ENCODE measurements at places on chromosomes 5 and 9.
A peak's percentile ranks its signal among the peaks of the same experiment; 100 is the strongest.

DNA sequence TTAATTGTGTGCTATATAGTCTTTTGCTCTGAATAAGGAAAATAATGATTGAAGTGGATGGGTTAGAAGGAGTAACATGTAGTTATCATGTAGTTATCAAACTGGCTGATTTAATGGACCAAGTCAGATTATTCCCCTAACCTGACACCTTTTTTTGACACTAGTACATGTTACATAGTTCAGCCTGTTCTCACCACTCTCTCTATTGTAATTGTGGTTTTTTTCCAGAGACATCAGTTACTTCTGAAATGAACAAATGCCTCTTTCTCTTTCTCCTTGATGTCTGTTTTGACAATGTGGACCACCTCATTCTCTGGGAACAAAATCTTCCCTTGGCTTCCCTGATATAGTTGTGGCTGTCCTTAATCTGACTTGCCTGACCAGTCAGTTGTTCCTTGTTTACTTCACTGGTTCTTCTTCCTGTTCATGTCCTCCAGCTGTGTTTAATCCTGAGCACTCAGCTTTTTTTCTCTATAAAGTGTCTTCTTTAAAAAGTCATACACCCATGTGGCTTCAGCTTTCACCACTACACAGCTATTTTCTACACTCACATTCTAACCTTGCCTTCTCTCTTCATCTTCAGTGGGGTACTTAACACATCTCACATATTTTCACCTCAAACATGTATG is 243.4 kb downstream of the ARRDC3 start:
- no peak overlapping the region for H3K4me3 ChIP-seq
- DNase-seq = no peak
- no peaks in the 10 kb centered on the region for H3K36me3 ChIP-seq
- H3K27ac ChIP-seq = peak overlapping the region; percentile 20
- H3K27me3 ChIP-seq = no peaks in the 10 kb centered on the region
- H3K4me1 ChIP-seq = no peaks in the 10 kb centered on the region

- H3K4me1 ChIP-seq = no peaks in the 10 kb centered on the region
- DNase-seq = no peak
- no peaks in the 10 kb centered on the region for H3K27me3 ChIP-seq
- no peaks in the 10 kb centered on the region for H3K36me3 ChIP-seq
- H3K27ac ChIP-seq = no peak overlapping the region
These were observed 125.5 kb upstream of the FAM174A start for GRCh38 chr5:100409660-100410151.

- no peaks in the 10 kb centered on the region for H3K27me3 ChIP-seq
- H3K4me3 ChIP-seq = no peak overlapping the region
- H3K36me3 ChIP-seq = no peaks in the 10 kb centered on the region
- H3K27ac ChIP-seq = no peak overlapping the region
- no peak for DNase-seq
These were observed 33.6 kb downstream of the PDE6A start for GRCh38 chr5:149911031-149911430.

DNA sequence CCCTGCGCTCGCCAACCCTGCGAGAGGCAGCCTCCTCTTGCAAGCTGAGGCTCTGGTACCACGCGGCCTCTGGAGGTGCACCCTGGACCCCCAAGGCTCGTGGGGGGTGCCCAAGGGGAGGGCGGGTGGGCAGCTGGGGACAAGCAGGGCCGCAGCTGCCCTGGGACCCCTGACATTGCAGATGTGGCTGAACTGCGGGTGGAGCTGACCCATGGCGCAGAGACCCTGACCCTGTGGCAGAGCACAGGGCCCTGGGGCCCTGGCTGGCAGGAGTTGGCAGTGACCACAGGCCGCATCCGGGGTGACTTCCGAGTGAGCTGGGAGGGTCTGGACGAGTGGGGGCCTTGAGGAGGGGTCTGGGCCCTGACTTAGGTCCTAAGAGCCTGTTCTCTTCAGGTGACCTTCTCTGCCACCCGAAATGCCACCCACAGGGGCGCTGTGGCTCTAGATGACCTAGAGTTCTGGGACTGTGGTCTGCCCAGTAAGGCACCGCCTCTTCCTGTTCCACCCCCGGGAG is 1.5 kb downstream of the MAMDC4 start:
- H3K27me3 ChIP-seq = no peaks in the 10 kb centered on the region
- peaks cover 11% of the 10 kb centered on the region for H3K4me1 ChIP-seq
- no peak for DNase-seq

- H3K4me3 ChIP-seq = no peak overlapping the region
- DNase-seq = peak; percentile 66
- no peaks in the 10 kb centered on the region for H3K36me3 ChIP-seq
- H3K27me3 ChIP-seq = no peaks in the 10 kb centered on the region
These were observed 70.2 kb upstream of the ALDH1A1 start for GRCh38 chr9:73023025-73023541.
